PC-9 (cell line): ENCODE measurements at places on chromosomes 7 and 10. TPM values are rescaled to one million over a fixed set of nuclear protein-coding genes. Genes with fewer than 3 reads are reported as not detected.

- DNase-seq: no peak
Measured at GRCh38 chr7:127047521-127047920, 205.2 kb downstream of the GRM8 start.

DNA sequence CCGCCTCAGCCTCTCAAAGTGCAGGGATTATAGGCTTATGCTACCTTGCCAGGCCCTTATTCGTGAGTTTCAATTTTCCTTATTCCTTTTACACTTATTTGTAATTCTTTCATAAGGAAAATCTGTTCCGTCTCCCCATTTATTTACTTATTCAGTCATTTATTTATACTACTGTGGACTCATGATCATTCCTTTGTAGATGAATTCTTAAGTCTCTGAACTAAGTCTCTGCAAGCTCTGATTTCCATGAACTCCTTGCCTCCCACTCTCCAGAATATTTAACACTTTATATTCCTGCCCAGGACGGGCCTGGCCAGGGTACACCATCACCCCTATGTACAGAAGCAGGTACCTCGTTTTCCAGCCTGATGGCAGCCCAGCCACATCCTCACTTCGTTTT lies 39.4 kb downstream of the PFKFB3 start:
- no peak for DNase-seq

DNA sequence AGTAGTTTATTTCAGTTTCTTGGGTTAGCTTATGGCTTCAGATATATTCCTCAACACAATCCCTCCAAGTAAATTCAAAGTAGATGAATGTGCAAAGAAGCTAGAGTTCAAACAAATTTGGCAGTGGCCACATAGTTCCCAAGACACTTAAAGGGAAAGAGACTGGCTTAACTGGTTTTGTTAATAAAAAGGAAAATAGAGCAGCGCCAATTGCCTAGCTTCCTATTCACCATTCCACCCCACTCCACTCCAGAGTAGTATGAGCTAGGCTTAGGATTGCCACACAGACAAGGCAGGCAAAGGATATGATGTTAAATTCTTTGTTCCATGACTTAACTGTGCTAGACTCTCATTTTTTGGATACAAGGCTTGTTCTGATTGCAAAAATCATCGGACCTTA lies 2.0 kb downstream of the XRCC2 start:
- peak; percentile 41 for DNase-seq

GRCh38 chr7:131620673-131621609 lies 64.5 kb upstream of the PODXL start:
- peak; percentile 16 for DNase-seq

DNA sequence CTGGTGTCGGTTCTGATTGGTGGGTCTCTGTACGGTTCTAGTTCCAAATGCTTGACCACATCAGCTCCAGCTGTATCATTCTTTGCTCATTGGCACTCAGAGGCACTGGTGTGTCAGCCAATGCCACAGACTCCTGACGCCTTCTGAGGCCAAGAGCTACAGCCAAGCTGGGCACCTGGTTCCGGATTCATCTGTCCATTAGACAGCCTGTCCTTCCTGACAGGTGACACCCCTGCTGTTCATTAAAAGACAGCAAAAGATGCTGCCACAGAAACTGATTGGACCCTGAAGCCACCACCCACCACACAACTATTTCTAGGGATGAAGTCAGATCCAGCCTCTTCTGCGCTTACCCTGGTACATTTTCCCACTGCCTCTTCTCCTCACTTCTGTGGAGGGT lies 35.6 kb downstream of the COL13A1 start:
- DNase-seq: no peak

The SLC29A4 gene
- 7.9 and 10.3 TPM in 2 replicates for total RNA-seq

- peak; percentile 94 for DNase-seq
Measured at GRCh38 chr10:77949167-77949566, 22.6 kb upstream of the DLG5 start.

DNA sequence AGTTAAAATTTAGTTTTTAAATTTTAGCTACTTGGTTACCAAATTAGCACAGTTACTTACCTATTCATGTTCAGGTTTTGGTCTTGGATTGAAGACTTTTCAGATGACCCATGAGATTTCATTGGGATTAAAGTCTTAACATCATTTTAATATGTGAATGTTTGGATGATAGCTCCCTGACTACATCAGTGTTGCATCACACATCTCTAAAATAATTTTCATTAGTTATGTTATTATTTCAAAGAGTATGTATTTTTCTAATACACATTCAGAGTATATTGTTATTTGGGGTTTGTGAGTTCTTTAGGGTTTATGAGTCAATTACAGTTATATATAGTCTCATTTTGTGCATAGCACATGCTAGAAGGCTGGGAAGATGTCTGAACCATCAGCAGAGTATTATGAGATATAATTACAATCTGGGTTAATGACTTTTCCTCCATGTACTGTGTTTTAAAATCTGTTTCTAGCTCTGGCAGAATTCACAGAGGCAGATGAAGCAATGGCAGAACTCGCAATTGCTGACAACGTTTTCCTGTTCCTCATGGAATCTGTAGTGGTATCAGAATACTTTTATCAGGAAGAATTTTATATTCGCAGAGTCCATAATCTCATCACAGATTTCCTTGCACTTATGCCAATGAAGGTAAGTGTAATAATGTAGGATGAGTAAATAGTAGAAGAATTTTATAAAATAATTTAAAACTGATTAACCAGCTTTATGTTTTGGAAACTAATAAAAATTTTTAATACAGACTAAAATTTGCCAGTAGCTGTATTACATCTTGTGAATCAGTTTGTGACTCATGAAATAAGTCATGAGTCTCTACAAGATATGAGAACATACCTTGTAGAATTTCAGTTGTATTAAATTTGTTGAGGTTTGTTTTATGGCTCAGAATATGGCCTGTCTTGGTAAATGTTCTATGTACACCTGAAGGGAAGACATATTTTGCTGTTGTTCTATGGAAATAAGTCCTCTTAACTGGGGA lies 26.9 kb downstream of the NUP205 start:
- DNase-seq: no peak

The SLC25A40 gene
- total RNA-seq: 33.5 and 47.7 TPM in 2 replicates
